AG09309 (cell line): ENCODE measurements at places on chromosomes 13 and 19.

DNA sequence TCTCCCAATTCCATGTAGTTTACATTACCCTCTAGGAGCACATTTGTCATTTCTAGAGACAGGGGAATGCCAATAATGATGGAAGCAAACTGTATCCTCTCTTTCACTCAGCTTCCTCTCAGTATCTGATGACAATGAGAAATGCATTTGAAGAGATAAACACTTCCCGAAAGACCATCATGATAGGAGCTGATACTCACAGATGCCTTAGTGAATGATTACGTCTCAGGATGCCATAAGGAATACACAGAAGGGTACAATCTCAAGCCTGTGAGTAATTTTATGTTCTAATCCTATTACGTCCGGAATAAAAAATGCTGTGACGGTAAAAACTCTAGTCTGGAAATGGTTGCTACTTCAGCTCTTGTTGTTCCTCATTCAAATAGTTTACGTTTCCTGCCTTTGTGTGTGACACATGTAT is 663.8 kb upstream of the MIR17HG start:
- DNase-seq: no peak

- DNase-seq: no peak
Measured at GRCh38 chr19:19372656-19373416, 32.6 kb upstream of the GATAD2A start.

- no peak for DNase-seq
Measured at GRCh38 chr19:43562226-43562697, 13.1 kb downstream of the XRCC1 start.

DNA sequence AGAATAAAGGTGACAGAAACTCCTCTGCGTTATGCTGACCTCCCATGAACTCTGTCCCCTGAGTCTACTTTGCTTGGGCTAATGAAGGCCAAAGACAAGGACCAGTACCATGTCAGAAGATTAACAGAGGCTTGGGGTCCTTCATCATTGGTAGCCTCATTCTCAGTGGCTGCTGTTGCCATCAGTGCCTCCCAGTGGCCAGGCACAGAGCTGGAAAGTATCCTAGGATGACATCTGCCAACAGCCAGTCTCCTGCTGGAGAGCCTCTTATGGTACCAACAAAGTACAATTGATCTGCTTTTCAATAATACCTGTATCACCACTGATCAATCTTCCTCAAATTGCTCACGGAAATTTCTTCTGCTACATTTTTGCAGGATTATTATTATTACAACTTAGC is 281.6 kb downstream of the DNAJC15 start:
- DNase-seq: no peak

DNA sequence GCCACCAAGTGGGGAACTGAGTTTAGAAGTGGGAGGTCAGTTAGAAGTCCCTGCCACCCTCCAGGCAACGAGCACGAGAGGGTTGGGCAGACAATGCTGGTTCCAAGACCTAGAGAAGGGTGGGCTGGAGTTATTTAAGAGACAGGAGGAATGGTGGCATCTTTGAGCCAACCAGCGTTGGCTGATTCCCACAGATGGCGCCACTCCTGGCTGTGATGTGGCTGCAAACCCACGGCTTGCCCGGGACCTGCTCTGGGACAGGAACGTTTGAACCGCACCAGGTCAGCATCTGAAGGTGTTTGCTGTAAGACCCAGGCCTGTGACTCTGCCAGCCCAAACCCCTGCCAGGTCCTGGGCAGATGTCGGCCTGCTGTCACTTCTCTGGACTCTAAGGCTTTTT is 42.8 kb downstream of the BICRA start:
- DNase-seq: no peak

- DNase-seq: no peak
Measured at GRCh38 chr19:5228932-5229777, 111.5 kb downstream of the PTPRS start.
